Endodermal cell (in vitro differentiated cells): ENCODE measurements at places on chromosomes 2 and 18. TPM values are rescaled to one million over a fixed set of nuclear protein-coding genes. Genes with fewer than 3 reads are reported as not detected.

The C18orf63 gene
- total RNA-seq: not detected in 2 replicates

The FBLN7 gene
- total RNA-seq: 3.6 and 4.0 TPM in 2 replicates

The COL4A4 gene
- 2.2 and 2.6 TPM in 2 replicates for total RNA-seq

The POTEI gene
- 0.07 to 0.33 TPM (median 0.13 TPM) in 3 replicates for total RNA-seq

The MAP2 gene
- total RNA-seq: 1.1 and 1.8 TPM in 2 replicates

The RTKN gene
- total RNA-seq: 55.0 to 87.5 TPM (median 83.6 TPM) in 3 replicates

The DCC gene
- 0.41 and 0.97 TPM in 2 replicates for total RNA-seq

The NT5C1B gene
- total RNA-seq: not detected in 2 replicates
